ENCODE measurements at places on chromosomes 2 and 18.

DNA sequence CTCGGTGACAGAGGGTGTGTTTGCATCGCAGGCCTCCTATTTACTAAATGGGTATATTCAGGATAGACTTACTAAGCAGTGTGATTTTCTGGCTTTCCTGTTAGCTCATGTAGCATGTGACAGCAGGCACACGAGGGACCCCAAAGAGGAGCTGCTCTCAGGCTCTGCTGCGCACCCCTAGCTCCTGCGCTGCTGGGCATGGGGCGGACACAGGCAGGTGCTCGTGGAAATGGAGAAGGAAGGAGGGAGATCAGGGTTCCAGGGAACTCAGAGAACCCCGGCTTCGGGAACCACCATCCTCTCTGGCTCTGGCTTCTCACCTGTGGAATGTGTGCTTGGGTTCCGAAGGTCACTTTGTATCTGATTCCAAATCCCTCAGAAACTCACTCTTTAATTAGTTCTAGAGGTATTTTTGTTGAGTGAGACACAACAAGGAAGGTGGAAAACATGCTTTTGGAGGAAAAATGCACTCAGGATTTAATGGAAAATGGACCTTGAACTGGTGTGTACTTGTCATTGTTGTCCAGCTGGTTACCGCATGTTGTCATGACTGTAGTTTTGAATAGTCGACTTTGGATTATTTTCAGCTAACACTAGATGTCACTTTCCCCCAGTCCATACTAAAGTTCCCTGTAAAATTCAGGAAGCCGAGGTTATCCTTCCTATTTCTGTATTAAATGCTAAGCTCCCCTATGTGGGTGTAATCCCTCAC is 3.5 kb downstream of the SNTG2 start:
- no peak for DNase-seq

DNA sequence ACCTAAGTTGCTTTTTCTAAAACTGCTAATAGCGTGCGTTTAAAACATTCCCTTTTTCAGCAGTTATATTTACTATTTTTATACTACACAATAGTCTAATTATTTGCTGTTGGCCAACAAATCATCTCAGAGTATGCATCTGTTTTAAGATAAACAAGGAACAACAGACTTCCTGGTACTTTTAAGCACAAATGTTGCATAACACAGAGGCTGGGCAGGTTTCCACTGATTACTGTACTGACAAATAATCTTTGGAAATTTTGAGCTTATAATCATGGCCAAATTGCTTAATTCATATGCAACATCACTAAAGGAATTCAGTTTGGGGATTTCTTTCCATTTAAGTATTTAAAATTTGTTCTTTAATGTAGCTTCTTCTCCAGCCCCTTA is 737.4 kb upstream of the SALL3 start:
- no peak for DNase-seq

GRCh38 chr2:185782223-185782769 is 43.7 kb downstream of the FSIP2 start:
- DNase-seq: no peak

GRCh38 chr18:50775207-50775606 is 44.6 kb downstream of the MRO start:
- DNase-seq: no peak

- DNase-seq: no peak
Observed at GRCh38 chr2:9685637-9686036, 54.8 kb upstream of the YWHAQ start.

DNA sequence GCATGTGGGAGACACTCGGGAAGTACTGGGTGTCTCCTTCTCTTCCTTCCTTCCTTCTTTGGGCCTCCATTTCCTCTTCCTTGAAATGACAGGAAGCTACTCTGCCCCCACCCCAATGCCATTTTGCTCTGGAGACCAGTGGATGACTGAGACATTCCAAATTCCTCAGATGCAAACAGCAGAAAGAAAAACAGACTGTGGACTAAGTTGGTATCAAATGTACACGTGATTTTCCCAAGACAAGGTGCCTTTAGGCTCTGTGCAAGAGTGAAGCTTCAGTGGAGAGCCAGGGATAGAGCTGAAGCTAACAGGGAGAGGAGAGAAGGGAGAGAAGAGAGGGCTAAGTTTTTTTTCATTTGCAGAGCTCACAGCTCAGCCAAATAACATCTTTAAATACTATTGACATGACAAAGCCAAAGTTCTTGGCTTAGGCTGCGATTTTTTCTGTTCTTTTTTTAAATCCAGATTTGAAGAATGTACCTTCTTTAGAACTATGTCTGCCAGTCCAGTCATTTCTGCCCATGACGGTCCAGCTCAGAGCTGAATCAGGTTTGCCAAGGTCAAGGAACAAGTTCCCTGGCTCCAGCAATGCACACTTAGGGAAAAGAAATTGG is 84.5 kb upstream of the LCLAT1 start:
- DNase-seq: no peak

DNA sequence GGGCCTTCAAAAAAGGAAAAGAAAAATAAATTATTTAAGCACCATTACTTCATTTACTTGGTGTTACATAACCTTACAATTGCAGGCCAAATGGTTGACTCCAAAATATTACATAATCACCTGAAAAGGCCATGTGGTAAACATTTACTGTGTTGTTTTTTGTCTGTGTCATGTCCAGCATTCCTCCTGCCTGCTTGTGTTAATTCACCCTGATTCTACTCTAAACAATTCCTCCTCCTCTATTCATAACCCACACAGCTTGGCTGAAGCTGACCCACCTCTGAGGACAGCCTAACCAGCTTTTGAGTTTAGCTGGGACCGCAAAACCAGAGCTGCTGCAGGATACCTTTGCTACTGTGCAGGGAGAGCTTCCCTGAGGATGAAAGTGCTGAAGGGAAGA is 35.4 kb downstream of the TMX3 start:
- no peak for DNase-seq

- no peak for DNase-seq
Observed at GRCh38 chr2:133378386-133378785, 189.9 kb downstream of the NCKAP5 start.

DNA sequence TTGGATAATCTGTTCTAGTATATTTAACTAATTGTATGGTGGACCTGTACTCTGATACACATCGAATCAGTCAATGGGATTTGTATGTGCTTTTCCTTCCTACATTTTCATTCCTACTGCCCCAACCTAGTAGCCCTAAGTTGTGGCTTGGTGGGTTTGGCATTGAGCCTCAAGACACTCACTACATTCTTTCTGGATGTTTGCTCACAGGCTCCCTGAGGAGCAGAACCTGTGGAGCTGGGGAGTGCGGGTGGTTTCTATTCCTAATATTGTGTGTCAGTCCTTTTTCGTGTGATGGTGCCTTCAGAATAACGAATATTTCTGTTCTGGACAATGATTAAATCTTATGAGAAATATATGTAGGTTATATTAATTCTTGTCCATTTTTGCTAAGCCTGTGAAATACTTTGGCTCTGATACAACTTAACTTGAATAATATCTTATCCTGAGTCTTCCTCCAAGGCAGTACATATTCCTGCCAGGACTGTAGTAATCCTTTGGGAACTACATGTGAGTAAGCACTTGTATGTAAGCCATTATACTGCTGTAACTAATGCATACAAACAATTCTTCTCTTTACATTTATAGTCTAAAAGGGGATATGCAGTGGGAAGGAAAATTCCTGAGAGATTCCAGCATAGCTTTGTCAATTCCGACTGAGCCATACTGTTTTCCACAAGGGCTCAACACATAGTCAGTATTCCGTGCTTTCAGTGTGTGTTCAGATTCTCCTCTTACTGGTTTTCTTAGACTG is 150.6 kb downstream of the AGPS start:
- no peak for DNase-seq

DNA sequence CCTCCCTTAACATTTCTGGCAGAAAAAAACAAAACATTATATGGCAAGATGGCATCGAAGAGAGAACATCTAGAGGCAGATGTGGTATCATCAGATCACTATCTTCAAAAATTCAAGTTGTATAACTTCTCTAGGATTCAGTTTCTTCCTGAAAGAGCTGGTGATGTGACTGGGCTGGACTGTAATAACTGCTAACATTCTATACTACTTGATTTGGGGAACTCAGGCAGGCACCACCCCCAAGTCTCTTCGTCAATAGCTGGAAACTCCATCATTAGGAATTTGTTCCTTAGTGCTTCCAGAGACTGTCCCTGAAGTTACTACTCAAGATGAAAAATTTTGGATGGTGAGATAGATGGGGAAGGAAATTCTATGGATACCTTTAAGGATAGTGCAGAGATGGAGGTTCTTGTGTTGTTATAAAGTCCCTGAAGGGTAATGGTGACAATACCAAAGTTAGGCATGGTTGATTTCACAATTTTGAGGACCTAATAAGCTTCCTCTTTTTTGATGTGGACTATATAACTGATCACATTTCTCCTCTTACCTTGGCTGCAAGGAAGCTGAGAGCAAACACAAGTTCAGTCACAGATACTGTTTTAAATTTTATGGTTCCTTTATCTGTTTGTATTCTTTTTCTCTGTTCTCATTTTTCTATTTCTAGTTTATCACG is 59.1 kb upstream of the PGAP1 start:
- DNase-seq: no peak

DNA sequence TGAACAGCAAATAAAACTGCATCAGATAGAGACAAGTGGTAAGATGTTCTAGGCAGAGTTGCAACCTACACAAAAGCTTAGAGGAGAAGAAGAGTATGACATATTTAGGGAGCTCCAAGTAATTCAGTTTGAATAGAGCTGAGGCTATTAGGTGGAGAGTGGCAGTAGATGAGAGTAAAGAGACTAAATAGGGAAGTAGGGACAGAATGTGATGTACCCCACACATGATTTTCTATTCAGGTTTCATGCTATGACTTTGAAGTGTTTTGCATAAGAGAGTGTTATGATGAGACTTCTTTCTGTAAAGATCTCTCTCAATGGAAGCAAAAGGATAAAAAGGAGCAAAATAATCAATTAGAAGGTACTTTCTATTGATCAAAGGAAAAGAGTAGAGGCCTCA is 206.8 kb upstream of the ERBB4 start:
- no peak for DNase-seq

- DNase-seq: no peak
Observed at GRCh38 chr2:98313492-98314250, 32.6 kb upstream of the CNGA3 start.

DNA sequence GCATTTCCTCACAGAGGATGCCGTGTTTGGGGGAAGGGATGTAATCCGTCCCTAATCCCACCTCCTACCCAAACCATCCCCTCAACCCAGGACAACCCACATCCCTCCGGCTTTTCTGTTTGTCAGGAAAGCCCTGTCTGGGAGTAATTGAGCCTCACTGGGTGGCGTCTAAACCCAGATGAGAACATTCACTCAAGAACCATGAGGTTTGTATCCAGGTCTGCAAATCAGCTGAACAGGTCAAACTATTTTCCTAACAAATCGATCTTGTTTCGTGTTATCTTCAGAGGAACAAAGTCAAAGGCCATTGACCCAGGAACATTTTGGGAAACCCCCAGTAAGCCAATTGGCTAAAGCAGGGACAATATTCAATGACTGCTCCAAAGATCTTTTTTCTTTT is 25.7 kb downstream of the CYP27C1 start:
- no peak for DNase-seq

GRCh38 chr2:159650574-159650973 is 34.2 kb upstream of the BAZ2B start:
- DNase-seq: no peak
